Activated naive CD4-positive, alpha-beta T cell treated with anti-CD3 and anti-CD28 coated beads, Interleukin-2, amount 50 U/mL, for 16 hours (primary cell): ENCODE measurements at places on chromosomes 4 and X.
A peak's percentile ranks its signal among the peaks of the same experiment; 100 is the strongest.

DNA sequence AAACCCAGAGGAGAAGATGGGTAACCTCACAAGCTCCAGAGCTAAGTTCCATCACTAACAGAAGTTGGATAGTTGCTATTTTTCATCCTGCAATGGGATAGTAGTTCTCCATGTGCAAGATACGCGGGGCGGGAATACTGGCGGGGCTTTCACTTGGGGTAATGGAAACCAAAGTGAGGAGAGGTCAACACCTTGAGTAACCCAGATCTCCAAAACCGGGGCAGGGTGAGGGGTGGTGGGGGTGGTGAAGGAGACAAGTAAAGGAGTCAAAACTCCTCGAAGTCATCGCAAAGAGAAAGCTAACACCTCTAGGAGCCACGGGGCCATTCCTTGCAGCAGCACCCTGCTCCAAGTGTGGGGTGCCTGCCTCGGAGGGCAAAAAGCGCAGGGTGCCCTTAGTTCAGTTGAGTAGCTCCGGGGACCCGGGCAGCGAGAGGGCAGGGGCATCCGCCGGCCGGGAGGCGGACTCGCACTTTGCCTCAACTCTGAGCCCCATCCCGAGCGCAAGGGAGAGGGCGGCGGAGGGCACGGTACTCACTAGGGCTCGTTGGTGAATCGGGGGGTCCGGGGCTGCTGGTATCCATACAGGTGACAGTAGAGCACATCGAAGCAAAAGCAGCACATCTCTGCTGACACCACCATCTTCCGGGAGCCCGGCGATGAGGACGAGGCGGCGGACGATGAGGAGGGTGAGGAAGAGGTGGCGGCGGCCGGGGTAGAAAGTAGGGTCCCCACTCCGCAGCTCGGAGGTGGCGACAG lies 645 bp downstream of the AMMECR1 start:
- DNase-seq, result peak; percentile 26

DNA sequence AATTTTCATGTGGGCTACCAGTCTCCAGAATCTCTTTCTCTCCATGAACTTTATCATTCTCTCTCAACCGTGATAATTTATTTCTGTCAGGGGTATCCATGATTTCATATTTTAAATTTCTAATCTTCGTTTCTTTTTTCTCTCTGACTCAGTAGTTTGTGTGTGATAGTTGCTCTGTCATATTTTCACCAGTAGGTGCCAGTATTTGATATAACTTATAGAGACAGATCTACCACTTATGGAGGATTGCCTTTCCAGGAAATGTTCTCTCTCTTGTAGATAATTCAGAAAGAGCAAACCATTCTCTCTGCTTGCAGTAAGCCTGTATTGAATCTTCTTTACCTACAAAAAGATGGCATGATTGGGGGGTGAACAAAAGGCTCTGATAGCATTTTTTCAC lies 79.3 kb upstream of the DYNLT3 start:
- DNase-seq, result no peak

GRCh38 chrX:65745992-65746391 lies 78.5 kb downstream of the MSN start:
- no peak for DNase-seq

GRCh38 chr4:78226279-78226678 lies 169.2 kb downstream of the FRAS1 start:
- no peak for DNase-seq

- no peak for DNase-seq
Observed at GRCh38 chr4:161342881-161343568, 820.8 kb downstream of the FSTL5 start.

DNA sequence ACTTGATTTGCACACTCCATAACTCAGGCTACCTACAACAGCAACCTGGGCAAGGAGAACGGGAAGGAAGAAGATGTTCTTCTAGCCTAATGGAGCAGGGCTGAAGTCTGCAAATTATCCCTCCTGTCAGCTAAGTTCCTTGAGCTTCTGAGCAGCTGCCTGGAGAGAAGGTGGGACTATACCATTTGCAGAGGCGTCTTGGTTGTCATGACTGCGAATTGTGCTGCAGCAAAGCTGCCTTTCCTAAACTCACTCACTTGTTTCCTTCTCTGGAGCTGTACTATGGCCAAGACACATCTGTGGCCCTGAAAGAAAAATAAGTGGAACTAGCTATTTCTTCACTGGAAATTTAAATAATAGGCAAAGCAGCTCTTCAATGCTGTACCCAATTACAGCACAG lies 682.4 kb upstream of the GRIA3 start:
- no peak for DNase-seq

DNA sequence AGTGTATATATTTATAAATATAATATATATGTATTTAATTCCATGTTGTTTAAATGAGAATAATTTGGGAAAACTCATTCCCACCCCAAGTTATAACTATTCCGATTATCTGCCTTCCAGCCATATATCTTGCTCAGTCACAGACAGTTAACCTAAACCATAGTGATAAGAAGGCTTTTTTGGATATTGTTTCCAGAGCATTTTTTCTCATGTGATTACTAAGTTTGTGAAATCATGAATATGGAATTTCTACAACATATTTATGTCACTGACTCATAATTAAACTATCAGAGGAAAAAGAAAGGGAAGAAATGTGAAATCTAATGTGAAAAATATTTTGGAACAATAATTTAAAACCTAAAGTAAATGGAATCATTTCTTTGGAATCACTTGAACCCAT lies 1163.5 kb upstream of the PABPC4L start:
- no peak for DNase-seq

GRCh38 chrX:76202471-76202870 lies 29.6 kb downstream of the PBDC1 start:
- DNase-seq, result no peak

DNA sequence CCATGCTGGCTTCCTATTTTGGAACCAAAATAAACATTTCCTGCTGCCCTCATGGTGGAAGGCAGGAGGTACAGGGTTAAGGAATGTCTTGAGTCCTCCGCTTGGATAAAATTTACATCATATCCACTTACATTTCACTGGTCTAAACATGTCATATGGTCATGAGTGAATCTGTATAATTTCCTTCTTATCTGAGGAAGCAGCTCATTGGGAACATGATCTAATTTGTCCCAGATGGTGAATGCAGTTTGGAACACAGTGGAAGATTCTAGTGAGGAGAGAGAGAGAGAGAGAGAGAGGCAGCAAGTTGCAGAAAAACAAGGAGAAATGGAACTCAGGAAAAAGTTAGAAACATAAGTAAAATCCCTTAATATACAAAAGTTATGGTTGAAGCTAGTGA lies 46.8 kb downstream of the MXRA5 start:
- no peak for DNase-seq

- no peak for DNase-seq
Observed at GRCh38 chrX:130846746-130847145, 56.3 kb downstream of the ENOX2 start.

GRCh38 chr4:145490796-145491195 lies 9.1 kb downstream of the SMAD1 start:
- no peak for DNase-seq

DNA sequence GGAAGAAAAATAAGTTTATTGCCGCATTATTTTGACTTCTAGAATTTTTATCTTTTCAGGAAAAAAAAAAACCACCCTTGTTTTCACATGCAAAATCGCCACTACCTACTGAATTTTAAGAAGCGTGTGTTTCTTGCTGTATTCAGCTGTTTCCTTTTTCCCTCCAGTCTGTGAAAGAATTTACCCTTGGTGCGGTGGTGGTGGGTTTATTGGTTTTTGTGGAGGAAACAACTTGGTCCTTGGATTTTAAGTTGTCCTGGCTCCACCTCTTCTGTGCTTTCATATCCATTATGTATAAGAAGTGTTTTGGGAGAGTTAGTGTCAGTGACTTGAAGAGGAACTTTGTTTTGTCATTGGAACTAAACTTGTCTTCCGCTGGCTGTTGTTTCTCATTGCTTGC lies 8.1 kb downstream of the RAPGEF2 start:
- no peak for DNase-seq

DNA sequence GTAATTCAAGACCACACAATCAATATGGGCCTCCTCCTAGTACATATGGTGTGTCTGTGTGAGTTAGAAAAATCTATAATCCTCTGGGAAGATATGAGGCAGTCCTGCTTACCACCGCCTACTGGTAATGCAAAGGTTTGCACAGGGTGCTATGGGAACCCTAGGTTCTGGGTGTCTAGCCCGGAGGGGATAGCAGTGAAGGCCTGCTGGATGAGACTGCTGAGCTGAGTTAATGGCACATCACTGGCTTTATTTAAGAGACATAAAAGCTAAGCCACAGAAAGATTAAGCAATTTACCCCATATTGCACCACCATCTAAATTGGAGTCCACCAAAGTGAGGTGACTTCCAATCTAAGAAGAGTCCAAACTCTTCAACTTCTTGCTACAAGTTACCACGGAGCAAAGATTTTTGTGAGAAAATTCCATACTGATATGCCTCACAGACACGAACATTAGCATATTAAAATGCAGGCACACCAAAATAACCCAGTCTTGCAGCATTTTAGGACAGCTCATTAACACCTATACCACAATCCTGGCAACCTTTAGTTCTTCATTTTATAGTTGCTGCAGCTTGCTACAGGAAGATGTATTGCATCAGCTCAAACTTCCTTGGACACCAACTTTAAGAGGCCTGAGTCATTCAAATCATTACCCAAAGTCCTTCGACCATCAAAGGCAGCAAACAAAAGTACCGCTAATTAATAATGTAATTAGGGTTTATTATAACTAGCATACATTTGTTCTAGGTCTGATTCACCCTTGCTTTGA lies 13.7 kb downstream of the DGKK start:
- no peak for DNase-seq

- no peak for DNase-seq
Observed at GRCh38 chr4:56653461-56654237, 27.4 kb downstream of the HOPX start.

- DNase-seq, result no peak
Observed at GRCh38 chr4:141905751-141906150, 269.4 kb downstream of the IL15 start.

- no peak for DNase-seq
Observed at GRCh38 chrX:29487214-29487613, 728.1 kb upstream of the MAGEB2 start.

DNA sequence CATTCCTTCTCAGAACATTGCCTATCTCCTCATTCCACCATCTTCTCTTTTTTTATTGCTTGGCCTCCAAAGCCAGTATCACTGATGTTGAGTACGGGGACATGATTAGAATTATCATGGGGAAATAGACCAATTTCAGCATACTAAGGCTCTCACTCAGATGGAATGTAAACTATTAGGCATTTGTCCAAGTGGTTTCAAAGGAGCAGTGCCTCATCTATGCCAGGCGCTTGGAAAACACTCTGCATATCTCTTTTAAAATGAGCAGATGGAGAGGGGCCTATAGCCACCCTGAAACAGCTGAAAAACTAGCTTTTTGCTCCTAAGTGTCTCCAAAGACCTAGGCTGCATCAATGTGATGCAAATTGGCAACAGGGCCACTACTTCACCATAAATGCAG lies 150.8 kb upstream of the DIPK2B start:
- DNase-seq, result no peak

- no peak for DNase-seq
Observed at GRCh38 chrX:7378406-7378805, 230.5 kb upstream of the PUDP start.

DNA sequence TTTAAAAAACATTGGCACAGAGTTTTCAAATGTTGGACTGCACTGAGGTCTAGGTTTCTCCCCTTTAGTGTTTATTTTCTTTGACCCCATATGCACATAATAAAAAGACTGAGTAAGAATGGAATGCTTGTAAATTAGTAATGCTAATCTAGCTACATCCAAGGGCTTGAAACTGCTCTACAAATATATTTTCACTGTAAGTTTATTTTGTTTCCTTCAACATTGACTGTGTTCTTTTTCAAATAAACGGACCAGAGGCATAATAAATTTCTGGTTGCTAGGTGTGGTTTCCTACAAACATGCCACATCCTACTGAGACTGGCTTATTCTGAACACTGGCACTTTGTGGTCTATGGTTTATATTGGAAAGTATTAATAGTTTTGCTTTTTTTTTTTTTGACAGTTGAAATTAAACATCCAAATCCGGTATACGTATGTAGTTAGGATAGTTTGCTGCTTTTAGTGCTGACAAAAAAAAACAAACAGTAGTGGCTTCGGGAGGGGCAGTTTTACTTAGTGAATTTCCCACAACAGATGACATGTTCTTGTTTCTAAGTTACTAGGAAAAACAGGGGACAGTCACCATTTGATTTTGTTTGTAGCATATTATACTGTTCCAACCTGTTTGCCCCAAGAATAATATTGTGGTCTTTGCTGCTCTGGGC lies 13.2 kb downstream of the CA5B start:
- no peak for DNase-seq

DNA sequence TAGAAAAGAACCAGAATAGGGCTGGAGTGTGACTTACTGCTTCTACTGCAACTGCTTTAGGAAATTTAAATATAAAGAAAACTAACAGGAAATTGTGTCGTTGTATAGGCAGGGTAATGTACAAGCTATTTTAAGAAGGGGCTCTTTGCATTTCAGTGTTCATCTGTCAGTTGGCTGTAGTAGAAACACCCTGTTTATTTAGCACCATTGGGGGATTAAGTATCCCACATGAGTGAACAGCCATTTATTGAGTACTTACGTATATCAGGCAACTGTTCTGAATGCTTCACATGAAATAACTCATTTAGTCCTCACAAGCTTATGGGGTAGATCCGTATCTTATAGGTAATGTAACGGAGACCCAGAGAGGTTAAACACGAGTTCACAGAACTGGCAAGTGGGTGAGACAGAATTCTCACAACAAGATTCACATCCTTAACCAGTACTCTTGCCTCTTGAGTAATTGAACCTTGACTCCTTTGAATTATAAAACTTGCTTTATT lies 23.9 kb downstream of the STIM2 start:
- DNase-seq, result no peak

- DNase-seq, result no peak
Observed at GRCh38 chr4:77798385-77798784, 20.8 kb downstream of the CNOT6L start.

- DNase-seq, result no peak
Observed at GRCh38 chr4:108175966-108176365, 7.2 kb upstream of the LEF1 start.

DNA sequence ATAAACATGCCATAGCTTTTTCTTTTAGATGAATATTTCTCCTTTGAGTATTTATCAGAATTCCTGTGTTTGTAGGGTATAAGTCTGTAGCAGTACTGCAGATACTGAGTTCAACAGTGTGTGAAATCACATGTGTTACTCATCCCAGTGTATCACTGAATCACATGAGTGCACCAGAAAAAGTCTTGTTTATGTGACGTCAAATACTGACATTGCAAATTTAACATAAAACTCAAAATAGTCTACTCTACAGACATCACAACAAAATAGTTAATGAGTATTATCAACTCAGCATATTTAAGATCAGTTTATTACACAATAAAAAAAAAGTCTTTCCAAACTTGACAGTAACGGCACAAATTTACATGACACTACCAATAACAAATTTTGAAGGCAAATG lies 221.3 kb downstream of the DCTD start:
- DNase-seq, result no peak

- no peak for DNase-seq
Observed at GRCh38 chr4:76799718-76800117, 98.2 kb downstream of the SOWAHB start.

- no peak for DNase-seq
Observed at GRCh38 chrX:26653050-26653449, 437.1 kb downstream of the MAGEB5 start.
